CD4-positive, alpha-beta memory T cell (primary cell): ENCODE measurements at places on chromosomes 3 and 15.
A peak's percentile ranks its signal among the peaks of the same experiment; 100 is the strongest.

DNA sequence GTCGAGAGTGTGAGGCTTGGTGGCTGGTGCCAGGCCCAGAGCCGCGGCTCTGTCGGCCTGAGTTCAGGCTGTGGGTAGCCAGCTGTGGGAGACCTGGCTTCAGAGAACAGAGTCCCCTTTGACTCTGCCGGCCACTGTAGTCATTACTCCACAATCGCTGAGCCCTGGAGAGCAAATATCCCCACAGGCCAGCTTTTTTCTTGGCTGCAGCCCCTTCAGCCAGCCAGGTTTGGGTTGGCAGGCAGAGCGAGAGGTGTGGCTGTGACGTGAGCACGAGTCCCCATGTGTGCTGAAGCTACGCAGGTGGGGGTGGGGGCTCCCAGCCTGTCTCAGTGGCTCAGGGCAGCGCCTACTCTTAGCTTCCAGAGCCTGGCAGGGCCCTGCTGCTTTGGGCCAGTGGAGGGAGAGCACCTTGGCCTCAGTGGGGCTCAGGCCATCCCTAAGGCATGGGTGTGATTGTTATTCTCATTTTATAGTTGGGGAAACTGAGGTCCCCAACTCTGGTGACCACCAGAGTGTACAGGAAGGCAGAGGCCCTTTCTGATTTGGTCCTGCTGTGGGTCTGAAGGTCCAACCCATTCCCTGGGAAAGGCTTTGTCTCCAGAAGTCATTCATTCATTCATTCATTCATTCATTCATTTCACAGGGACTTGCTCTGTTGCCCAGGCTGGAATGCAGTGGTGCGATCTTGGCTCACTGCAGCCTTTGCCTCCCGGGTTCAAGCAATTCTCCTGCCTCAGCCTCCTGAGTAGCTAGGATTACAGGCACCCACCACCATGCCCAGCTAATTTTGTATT, 45.7 kb upstream of the LCTL start:
- no peak for DNase-seq

DNA sequence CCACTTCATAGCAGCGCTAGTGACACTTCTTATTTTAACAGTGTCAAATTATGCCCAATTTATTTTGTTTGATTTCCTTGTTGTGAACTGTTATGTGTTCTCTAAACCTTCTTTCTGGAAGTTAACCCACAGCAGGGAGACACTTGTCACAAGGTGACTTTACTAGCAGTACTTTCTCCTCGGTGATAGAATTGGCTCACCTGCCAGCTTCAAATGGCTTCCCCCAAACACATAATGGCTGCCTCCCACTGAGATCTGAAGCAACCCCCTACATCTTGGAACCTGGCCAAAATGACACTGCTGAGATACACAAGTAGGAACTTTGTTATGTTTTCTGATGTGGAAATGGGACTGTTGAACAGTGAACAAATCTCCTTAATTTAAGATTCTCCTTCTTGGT, 238.8 kb upstream of the DPH6 start:
- no peak for DNase-seq

GRCh38 chr15:39744334-39745103, 38.1 kb downstream of the FSIP1 start:
- no peak for DNase-seq

DNA sequence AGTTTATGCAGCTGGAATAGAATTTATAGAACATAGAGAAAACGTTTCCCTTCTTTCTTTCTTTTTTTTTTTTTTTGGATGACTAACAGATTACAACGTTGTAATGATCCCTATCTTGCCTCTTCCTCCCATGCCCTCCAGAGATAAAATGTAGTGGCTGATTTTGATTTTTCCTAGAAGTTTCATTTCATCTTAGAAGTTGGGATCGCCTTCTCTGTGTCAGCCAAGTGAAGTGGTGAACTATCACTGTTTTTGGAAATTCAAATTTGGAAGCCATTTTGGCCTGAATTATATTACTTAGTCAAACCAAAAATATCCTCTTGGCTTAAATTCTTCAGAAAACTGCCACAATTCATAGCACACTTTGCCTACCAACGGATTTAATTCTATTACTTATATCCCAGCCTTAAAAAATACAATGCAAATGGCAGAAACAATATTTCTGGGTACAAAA, 1025.5 kb upstream of the NR2F2 start:
- no peak for DNase-seq

DNA sequence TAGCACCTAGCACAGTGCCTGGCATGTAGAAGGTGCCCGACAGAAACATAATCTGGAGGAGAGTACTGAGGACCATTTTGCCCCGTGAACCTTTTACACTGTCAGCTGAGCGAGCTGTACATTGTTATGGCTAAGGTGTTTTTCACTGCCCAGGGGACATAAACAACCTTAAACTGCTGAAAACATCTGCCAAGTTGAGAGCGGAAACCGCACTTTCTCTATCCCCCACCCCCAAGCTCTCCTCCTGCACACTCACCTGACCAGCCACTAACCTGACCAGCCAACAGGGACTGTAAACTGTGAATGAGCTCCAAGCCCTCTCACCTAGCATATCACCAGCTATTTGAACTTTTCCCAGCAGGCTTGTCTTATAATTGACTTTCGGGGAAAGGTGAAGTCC, 17.6 kb downstream of the RAB43 start:
- no peak for DNase-seq

- DNase-seq: no peak
Observed at GRCh38 chr3:107217172-107217571, 160.1 kb upstream of the CCDC54 start.

DNA sequence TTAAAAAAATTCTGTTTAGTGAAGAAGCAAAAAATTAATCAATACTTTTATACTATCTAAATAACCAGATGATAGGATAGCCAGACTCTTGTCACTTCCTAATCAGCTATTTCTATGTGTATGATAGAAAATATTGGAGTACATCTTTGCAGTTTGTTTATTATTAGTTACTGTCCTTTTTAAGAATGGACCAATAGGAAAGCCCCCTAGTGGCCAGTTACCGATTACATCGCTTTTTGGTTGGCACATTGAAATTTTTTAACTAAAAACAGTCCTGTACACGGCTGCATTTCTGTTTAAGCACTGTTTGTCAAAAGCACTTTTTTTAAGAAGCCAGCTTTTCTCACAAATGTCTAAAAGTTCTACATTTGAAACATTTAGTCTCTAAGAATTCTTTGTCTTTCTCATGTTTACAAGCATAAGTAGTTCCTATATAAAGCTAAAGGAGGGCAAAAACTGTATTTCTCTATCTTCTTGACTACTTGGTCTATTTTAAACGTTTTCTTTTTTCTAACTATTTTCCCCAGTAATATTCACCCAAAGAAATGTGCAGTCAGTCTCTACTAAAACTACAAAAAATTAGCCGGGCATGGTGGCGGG, 253.2 kb upstream of the LRTM1 start:
- no peak for DNase-seq

GRCh38 chr3:1092771-1093170, at the start of gene CNTN6:
TSS of gene CNTN6 (plus strand) at chr3:1093024. CDS start at chr3:1148009, 54,985 bp downstream.
- DNase-seq: no peak

GRCh38 chr15:67836477-67836876, 3.4 kb downstream of the RNU6-1 start:
- DNase-seq: peak; percentile 54
